ENCODE measurements at places on chromosomes 2 and 18.

DNA sequence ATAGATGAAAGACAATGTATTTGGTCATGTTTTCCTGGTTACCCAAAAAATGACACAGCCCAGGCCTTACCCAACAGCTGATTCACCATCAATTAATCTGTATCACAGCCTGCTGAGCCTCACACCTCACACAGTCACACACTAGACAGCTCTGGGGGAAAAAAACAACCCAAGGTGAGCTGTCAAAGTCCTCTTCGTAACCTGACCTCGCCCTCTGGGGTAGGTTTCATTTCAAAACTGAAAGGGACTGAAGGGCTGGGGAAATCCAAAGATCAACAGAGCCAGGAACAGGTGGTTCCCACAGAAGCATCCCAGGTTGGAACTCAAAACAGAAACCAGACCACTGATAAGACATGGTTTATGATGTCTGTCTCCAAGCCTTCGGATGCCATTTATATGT is 18.2 kb upstream of the PCBP1 start:
- DNase-seq = no peak

- DNase-seq = no peak
Measured at GRCh38 chr18:56910967-56911366, 235.9 kb upstream of the BOD1L2 start.

DNA sequence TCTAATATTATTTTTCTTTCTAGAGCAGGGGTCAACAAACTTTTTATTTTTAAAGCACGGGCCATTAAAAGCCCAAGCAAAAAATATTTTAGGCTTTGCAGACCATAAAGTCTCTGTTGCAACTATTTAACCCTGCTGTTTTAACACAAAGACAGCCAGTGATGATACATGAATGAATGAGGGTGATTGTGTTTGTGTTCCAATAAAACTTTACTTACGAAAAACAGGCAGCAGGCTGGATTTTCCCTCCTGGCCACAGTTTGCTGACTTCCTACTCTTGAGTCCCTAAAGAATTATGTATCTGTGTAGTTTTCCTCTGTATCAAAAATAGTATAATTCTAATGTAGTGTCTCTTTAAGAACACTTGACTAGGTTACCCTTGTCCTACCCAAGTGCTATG is 402.0 kb downstream of the ADCYAP1 start:
- no peak for DNase-seq

GRCh38 chr2:25808006-25808383 is 70.3 kb downstream of the ASXL2 start:
- no peak for DNase-seq

- no peak for DNase-seq
Measured at GRCh38 chr2:99984799-99985515, 157.4 kb downstream of the AFF3 start.

DNA sequence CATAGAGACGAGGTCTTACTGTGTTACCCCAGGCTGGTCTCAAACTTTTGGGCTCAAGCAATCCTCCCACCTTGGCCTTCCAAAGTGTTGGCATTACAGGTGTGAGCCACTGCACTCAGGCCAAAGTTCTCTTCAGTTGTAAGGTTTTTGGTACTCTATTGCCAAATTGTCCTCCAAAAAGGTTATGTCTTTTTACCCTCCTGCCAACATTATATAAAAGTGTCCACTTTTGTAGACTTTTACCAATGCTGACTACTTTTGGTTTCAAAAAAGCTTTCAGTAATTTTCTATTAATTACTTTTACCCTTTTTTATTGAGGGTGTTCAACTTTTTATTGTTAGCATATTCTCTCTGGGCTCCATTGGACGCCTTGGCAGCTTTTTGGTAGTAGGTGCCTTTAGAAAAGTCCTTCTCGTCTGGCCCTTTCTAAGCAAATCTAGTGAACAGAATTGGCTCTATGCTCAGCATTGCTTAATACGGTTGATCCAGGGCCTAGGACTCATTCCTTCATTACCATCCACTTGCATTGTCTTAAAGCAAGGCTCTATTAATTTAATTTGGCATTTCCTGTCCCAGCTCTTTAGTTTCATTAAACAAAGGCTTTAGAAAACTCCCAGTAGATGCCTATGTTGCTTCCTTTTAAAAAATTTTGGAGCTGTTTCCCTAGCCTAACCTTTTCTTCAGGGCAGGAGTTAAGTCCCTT is 16.7 kb upstream of the IL1A start:
- no peak for DNase-seq

GRCh38 chr18:35478520-35479435 is 19.0 kb downstream of the INO80C start:
- no peak for DNase-seq

All from esophagus squamous epithelium (tissue), 5 donors.